ENCODE measurements at places on chromosomes 16 and 17.

DNA sequence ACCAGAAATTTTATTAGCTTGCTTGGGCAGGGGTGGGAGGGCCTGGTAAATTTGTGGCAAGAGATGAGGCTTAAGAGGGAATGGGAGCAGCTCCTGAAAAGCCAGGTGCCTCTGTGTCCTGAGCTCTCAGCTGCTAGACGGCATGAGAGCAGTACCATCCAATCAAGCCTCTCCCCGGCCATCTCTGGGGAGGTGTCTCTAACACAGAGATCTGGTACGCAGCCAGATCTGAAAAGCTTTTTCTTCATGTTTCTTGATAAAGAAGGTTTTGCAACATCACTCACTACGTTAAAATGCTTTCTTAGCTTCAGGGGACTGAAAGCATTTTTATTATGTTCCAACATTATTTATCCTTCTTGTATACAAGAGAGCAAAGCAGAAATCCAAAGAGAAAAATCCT, 488.2 kb downstream of the RBFOX1 start:
- no peak for DNase-seq

- no peak for DNase-seq
Observed at GRCh38 chr16:1081734-1082265, 9.3 kb downstream of the SSTR5 start.

GRCh38 chr16:49608779-49609178, 235.2 kb downstream of the C16orf78 start:
- peak; percentile 29 for DNase-seq

DNA sequence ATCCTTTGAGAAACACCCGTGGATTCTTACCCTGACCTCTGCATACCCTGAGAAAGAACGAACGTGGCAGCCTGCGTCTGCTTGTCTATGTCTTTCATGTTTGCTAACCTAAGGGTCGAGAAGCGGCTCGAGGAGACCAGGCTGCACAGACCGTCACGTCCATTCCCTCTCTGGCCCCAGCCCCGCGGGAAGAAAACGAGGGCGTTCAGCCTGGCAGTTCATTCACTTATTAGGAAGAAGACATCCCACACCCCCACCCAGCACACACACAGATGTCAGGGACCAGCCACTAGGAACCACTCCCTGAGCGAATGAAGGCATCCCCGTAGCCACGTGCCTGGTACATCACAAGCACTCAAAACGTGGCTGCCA, 655 bp upstream of the MTHFSD start:
- DNase-seq, result peak; percentile 7

DNA sequence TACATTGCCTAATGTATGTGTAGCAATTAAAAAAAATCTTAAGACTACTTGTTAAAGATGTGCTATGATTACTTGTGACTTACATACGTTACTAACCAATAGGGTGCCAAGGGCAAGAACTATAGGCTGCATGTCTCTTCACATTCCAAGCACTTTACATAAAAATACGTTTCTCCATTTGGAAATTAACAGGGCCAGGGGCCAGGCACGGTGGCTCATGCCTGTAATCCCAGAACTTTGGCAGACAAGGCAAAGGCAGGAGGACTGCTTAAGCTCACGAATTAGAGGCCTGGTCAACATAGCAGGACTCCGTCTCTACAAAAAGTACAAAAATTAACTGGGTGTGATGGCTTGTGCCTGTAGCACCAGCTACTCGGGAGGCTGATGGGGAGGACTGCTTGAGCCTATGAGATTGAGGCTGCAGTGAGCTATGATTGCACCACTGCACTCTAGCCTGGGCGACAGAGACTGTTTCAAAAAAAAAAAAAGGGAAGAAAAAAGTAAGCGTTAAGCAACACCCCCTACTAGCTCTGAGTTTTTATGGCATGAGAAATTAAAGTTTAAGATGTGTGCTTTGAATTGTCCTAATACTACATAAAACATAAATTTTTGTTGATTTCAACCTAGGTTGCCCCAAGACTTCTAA, 12.3 kb downstream of the PSMD12 start:
- no peak for DNase-seq

DNA sequence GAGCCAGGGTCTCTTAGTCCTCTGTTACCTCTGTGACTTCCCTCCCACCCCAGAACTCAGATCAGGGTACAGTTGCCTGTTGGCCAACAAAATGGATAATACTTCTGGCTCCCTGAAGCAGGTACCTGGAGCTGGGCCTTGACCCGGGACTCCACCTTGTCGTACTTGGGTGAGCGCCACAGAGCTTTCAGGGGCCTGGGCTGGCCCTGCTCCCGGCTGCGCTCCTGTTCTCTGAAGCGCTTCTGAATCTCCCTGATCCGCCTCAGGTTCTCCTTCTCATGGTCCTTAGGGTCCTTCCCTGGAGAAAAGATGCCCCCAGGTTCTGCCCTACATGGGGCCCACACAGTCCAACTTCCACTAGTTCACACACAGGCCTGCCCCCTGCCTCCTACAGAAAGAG, 1.7 kb downstream of the ENKD1 start:
- DNase-seq, result no peak

GRCh38 chr16:17780181-17780580, 309.4 kb upstream of the XYLT1 start:
- DNase-seq, result no peak

- peak; percentile 30 for DNase-seq
Observed at GRCh38 chr17:45907750-45908395, 13.5 kb downstream of the MAPT start.

- DNase-seq, result no peak
Observed at GRCh38 chr17:13728781-13729180, 127.1 kb upstream of the HS3ST3A1 start.

DNA sequence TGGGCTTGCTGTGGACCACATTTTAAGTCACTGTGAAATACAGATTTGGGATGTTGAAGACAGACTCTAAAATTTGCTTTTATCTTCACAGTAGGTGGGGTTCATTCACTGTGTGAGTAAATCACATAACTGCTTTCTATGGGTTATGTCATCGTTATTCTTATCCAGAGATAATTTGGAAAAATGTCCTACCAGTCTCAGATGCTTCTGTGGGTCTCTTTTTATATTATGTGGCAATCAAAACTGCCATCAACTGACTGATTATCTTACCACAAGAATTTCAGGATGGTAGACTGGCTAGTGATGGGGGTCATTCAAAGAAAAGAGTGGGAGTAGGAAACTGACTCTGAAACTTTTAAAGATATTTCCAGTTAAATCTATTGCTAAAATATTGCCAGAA, 3.1 kb downstream of the HSBP1 start:
- no peak for DNase-seq

DNA sequence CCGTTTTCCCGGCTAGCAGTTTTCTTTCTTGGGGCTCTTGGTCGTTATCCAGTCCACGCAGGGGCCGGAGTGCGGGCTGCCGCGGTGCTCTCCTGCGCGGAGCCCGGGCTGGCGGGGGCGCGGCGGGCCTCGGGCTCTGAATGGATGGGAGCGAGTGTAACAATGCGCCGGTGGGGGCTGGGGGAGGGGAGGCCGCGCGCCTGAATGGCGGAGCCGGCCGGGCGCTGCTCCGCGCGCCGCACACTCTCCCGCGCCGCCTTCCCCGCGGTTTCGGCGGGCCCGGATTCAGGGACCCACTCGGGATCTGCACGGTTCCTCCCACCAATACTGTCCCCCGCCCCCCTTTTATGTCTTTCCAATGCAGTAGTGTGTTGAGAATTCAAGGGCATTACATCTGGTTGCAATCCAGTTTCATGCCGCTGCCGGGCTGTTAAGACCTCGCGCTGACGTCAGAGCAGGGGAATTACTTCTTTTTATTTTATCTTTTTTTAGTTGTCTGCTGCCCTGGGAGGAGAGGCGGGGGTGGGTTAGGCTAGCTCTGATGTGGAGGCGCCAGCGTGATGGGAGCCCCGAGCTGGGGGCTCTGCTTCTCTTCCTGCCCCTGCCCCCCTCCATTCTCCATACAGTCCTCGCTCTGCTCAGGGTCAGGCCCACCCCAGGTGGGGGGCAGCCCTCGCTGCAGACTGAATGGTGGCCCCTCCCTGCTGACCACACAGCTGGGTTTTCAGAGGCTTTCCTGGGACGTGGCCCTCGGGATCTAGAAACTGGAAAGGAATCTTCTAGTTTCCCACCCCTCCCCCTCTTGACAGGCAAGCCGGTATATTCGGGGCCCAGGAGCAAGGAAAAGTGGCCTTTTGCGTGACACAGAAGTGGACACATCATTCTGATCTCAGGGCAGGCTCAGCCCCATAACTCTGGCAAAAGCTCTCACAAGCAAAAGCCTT, 1.8 kb downstream of the RAI1 start:
- DNase-seq, result peak; percentile 66

DNA sequence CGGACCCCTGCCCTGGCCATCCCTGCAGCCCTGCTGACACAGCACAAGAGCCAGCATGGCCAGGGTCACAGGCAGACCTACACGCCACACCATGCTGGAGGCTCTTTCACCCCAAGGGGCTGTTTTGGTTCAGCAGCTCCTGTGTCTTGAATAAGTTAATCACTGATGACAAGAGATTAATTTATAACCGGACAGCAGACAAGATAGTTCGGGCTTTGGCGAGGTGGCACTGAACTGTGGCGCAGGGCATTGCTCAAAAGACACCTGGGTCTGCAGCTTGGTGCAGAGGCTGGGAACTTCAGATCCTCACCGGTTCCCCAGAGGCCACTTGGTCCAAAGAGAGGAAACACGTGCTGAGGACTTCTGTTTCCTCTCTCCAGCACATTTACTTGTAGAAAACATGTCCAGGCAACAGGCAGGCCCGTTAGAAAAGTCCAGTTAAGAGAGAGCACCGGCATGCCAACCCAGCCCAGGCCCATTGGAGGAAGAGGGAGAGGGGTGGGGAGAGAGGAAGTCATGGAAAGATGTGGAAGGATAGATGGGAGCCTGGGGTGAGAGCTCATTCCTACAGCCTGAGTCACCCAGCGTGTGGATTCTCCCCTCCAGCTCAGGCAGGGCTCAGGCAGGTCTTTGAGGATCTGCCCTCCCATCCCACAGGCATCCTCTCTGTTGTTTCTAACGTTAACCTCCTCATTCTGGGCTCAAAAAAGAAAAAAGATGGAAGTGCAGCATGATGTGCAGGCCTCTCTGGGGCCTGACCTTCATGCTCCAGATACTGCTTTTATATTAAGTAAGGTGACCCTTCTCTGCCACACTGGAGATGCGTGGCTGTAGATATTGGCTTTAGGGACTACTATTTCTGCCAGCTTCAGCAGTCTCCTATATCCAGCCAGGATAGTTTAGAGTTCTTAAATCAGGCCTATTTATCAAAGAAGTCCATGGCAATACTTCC, 80.0 kb upstream of the HNF1B start:
- DNase-seq, result no peak

DNA sequence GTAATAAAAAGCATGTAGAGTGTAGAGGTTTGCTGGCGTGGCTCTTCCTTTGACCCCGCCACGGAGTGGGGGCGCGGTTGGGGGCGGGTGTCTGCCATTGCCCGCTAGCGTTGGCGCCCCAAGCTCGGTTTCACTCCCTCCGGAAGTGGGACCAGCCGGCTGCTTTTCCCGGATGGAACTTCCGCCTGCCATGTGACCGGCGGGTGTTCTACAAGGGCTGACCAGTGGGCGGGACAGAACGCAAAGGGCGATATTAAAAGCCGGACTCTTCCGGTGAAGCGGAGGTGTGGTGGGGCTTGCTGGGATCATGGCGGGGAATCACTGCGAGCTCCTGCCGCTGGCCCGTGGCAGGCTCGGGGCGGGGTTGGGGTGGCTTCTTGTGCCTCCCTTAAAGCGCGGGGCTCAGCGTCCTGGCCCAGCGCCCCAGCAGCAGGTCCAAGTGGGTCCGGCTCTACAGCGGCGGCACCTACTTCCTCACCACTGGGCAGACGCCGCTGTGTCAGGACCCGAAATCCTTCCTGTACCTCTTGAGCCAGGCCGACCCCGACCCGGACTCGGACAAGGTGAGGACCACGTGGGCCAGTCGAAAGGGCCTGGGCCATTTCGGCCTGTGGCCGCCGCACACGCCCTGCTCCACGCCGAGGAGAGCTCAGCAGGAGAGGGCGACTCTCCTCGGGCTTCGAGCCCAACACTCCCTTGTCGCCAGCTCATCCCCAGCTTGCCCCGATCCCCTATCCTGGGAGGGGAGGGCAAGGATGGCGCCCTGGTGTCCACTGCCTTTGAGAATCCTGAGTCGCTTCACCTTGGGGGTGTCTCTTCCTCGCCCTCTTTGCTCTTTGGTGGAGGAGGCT, 65.6 kb downstream of the PDPK1 start:
- DNase-seq, result peak; percentile 98

- no peak for DNase-seq
Observed at GRCh38 chr17:77675411-77675810, 283.1 kb upstream of the TNRC6C start.

GRCh38 chr17:77496401-77496801, 355.6 kb downstream of the SEC14L1 start:
- no peak for DNase-seq

GRCh38 chr17:67386965-67387551, 10.0 kb downstream of the PITPNC1 start:
- peak; percentile 68 for DNase-seq

- DNase-seq, result no peak
Observed at GRCh38 chr17:50935221-50935995, 69.3 kb upstream of the TOB1 start.

DNA sequence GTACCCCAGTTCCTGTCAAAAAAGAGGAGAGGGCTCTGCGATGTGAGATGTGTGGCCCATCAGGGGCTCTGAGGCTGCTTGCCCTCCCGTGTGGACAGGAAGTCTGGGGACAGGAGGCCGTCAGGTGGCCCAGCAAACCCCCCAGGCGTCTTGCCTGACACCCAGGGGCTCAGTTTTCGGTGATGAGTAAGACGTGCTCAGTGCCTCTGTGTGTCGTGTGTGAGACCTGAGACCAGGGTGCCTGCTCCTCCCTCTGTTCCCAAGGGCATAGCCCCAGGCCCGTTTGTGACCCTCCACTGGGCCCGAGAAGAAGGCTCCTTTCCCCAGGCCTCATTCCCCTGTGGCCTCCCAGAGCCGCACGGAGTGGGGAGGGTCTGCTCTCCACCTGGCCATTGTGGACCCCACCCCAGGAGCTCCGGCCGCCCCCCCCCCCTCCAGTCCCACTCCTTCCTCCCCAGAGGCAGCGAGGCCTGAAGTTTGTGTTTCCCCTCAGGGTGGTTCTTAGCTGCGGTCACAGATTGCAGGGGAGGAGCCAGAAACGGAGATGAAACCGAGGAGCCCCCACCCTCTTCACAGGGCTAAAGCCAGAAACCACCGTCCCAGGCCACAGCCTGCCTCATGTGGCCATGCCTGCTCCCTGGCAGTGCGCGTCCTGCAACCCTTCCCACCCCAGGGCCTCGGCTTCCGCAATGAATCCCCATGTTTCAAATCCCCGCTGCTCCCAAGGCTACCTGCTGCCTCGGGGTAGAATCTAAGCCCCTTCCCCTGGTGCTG, 4.9 kb upstream of the ACTG1 start:
- no peak for DNase-seq

DNA sequence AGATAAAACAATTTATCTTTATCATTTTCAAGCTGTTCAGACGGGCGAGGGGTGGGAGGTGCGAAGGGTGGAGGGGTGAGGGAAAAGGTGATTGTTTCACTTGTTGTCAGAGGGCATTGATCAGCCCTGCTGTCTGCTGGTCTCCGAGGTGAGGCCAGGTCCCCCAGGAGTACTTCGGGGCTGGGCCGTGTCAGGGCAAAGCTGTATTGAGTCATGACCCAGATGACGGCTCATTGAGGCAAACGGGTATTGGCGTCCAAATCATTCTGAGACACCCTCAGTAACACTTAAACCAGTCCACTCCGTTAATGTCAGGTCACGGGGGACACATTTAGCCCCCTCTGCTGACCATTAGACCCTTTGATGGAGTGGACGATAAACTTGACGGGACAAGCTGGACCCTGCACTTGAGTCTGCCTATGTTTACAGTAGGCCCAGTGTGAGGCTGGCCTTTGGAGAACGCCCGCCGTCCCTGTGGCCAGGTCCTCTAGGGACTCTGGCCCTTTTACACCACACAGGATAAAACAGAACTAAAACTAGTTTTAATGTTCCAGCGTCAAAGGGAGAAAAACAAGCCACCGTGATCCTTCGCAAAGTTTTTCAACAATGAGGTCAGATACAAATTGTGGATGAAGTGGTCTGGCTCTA, 502.2 kb upstream of the ZFHX3 start:
- DNase-seq, result no peak
